ENCODE measurements at places on chromosomes 3 and 15.
A peak's percentile ranks its signal among the peaks of the same experiment; 100 is the strongest.

- DNase-seq, result no peak
These were observed 103.8 kb upstream of the UBE2E1 start for GRCh38 chr3:23701716-23702597.

- DNase-seq, result no peak
These were observed at the start of gene PDZRN3 for GRCh38 chr3:73624821-73625665. TSS of gene PDZRN3 (minus strand) at chr3:73624941.

DNA sequence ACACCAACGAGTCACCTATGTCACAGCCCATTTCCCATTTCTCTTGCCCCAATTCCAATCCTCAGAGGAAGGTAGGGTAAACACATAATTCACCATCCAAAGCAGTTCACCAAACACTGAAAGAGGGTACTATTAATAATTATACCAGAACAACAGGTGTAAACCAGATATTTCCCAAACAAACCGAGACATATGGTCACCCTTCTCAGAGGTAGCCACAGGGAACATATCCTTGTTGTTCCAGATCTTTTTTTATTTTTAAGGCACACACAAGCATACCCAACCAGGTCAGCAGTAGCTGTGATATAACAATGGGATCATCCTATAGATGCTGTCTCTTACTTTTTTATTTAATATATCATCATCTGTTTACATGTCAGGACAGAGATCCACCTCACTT is 24.7 kb downstream of the MAGI1 start:
- DNase-seq, result no peak

GRCh38 chr15:53513431-53513830 is 246.0 kb downstream of the WDR72 start:
- no peak for DNase-seq

DNA sequence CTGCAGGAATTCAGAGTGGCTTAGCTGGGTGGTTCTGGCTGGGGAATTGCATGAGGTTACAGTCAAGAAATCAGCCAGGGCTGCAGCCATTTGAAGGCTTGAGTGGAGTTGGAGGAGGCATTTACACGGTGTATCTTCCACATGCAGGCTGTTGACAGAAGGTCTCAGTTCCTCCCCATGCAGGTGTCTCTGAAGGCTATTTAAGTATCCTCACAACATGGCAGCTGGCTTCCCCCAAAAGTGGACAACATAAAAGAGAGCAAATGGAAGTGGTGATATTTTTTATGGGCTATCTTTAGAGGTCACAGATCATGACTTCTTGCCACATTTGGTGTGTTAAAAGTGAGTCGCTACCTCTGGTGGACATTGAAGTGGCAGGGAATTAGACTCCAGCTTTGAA is 60.1 kb upstream of the SPRED1 start:
- no peak for DNase-seq

- DNase-seq, result peak; percentile 31
These were observed at the start of gene ADAMTS7 for GRCh38 chr15:78811124-78811824. TSS of gene ADAMTS7 (minus strand) at chr15:78811464. CDS start at chr15:78811220, 244 bp downstream.

GRCh38 chr15:67796196-67797127 is 28.8 kb upstream of the SKOR1 start:
- DNase-seq, result no peak

- no peak for DNase-seq
These were observed 22.3 kb downstream of the OSBPL10 start for GRCh38 chr3:31958701-31959152.

DNA sequence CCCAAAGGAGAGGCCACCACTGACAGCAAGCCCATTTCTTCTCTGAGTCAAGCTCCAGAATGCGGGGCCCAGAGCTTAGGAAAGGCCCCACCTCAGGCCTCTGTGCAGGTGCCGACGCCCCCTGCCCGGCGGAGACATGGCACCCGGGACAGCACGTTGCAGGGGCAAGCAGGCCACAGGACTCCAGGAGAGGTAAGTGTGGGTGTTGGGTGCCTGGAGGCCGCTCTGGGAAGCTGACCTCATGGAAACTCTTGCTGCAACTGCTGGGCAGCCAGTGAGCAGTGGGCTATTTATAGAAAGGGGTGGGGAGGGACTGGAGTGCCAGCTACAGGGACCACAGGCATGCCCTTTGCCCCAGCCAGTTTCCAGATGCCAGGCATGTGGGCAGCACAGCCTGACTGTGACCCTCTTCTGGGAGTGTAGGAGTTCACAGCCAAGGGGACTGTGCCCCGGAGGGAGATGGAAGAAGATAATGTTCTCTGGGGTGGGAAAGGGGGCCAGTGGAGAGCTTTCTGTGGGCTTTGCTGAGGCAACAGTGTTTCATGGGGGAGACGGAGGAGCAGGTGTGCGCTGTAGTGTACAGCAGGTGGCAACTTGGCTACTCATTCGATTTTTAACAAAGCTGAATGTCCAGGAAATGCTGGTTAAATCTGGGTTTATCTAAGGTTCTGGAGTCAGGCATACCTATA is 23.7 kb downstream of the ALPK3 start:
- no peak for DNase-seq

DNA sequence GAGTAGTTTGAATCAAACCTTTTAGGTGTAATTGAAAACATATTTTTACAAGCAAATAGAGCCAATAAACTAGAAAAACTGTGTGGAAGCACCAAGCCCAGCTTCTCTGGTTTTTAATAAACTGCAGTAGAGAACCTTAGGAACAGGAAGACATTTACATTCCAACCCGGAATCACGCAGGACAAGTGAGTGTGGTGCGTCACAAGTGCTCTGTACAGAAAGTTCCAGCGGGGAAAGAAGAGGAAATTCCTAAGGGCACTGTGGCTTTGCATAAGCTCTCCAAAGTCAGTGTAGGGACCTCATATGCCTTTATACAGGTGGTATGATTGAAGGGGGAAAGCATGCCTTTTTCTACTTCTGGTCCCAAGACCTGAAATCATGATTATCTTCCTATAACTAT is 21.6 kb downstream of the COL8A1 start:
- no peak for DNase-seq

DNA sequence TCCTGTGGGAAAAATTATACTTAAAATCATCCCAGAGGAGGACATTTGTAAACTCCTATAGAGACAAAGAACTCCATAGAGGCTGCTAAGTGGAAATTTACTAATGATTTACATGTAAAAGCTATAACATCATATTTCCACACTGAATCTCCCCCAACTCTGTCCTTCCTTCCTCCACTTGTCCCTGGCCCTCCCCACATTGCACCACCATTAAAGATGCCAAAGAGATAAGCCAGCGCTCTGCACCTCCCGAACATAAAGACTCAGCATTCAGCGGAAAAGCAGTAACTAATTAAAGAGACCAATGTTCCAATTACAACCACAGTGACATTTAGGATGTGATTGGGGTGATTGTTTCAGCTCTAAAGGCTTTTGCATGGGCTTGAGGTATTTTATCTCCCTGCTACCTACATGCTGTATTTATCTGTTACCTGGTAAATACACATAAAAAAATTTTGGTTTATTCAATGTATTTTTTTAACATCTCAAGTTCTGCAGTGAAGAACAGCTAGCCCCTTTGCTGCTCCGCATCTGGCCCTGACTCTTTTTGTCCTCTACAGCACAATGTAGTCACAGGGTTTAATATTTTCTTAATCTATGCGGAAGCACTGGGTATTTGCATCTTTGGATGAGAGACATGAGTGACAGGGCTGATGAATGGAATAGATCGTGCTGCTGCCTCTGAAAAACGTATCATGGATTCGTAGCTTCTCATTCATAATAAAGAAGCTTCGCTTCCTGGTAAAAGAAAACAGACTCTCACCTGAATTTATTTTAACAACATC is 35.3 kb upstream of the B3GNT5 start:
- no peak for DNase-seq

DNA sequence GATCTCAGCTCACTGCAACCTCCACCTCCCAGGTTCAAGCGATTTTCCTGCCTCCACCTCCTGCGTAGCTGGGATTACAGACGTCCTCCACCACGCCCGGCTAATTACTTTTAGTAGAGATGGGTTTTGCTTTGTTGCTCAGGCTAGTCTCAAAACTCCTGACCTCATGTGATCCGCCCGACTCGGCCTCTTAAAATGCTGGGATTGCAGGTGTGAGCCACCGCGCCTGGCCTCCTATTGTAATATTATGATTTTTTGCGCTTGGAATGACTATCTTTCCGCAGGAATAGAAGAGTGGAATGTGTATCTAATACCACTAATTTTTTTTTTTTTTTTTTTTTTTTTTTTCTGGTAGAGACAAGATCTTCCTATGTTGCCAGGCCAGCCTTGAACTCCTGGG is 1.8 kb downstream of the ARL8B start:
- no peak for DNase-seq

DNA sequence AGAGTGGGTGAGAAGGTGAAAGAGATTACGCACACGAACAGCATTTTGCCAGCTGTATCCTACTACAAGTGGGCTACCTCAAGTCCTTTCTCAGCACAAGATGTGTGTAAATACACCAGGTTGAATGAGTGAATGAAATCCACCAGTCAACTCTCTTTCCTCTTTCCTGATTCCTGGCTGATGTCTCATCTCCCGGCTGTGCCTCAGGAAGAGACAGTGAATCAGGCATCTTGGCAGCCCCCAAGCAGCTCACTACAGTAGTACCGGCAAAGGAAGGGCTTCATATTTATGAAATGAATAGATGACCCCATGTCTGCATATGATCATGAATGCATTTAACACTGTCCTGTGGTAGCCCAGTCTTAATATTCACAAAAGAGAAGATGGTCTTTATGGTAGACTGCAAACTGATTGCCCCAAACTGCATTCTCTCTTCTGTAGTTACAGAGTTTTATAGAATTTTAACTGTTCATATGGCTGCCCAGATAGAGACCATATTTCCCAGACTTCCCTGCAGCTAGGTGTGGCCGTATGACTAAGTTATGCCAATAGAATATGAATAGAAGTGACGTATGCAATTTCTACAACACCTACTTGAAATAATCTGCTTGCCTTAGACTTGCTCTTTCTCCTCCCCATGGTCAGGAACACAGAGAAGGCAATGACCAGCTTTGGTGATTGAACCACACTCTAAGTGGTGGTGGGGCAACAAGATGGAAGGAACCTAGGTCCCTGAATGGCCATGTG is 22.7 kb downstream of the MGLL start:
- no peak for DNase-seq

- DNase-seq, result no peak
These were observed 5.0 kb upstream of the KBTBD8 start for GRCh38 chr3:66993082-66993481.

- DNase-seq, result no peak
These were observed 40.2 kb upstream of the TF start for GRCh38 chr3:133706033-133706432.

- DNase-seq, result no peak
These were observed 460.5 kb downstream of the ZNF385D start for GRCh38 chr3:21290557-21290956.

DNA sequence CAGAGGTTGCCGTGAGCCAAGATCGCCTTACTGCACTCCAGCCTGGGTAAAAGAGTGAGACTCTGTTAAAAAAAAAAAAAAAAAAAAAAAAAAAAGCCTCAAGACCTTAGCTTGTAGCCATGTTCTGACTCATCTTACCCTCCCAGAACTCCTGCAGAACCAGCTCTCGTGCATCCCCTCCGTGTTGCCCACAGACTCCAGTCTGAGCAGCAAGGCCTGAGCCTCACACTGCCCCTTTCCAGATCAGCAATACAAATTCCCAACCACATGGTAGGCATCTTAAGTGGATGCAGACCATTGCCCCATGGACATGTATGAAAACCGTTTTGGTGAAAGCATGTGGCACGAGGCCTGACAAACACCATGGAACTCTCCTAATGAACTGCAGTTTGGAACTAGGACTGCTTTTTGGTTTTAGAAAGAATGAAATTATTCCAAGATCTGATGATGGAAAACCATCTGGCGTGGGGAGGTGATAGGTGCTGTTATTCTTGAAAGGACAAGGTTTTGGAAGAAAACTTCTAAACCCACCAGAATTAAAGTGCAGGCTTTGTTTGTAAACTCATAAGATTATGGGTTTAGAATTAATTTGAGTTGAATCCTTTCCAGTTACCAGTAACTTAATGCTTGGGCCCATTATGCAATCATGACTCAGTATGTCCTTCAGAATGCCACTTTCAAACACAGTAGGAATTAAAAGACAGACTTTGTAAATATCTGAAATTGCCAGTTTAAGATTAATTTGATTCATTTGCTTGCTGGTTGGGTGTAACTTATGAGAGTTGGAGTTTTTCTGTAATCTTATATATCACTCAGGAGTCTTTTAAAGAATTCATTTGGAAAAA is 163.7 kb upstream of the LRTM1 start:
- DNase-seq, result no peak

Data from activated T-helper 1 cell treated with anti-CD3 and anti-CD28 coated beads, Interleukin-2, amount 50 U/mL, for 16 hours (primary cell).